ENCODE measurements at places on chromosomes 3 and 15. TPM values are rescaled to one million over a fixed set of nuclear protein-coding genes. Genes with fewer than 3 reads are reported as not detected.
A peak's percentile ranks its signal among the peaks of the same experiment; 100 is the strongest.

The SCAANT1 gene
- not detected for total RNA-seq

GRCh38 chr3:195698647-195699387 lies 22.0 kb upstream of the MUC20 start:
- DNase-seq: peak; percentile 41

DNA sequence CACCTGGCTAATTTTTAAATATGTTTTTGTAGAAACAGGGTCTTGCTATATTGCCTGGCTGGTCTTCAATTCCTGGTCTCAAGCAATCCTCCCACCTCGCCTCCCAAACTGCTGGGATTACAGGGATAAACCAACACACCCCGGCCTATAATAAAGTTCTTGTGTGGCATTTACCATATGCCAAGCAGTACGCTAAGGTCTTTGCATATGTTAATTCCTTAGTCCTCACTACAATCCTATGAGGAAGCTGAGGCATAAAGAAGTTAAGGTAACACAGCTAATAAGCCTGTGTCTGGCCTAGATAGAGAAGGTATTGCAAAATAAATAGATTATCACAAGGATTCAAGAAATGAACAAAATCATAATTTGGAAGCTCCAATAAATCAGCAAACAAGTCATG lies 17.6 kb upstream of the SLC4A7 start:
- DNase-seq: no peak

The FEZF2 gene
- not detected for total RNA-seq

GRCh38 chr3:47580481-47580880 lies 1.8 kb upstream of the CSPG5 start:
- DNase-seq: no peak

GRCh38 chr3:194982472-194982871 lies 288.5 kb downstream of the XXYLT1 start:
- no peak for DNase-seq

GRCh38 chr3:156693166-156693565 lies 18.8 kb downstream of the TIPARP start:
- DNase-seq: peak; percentile 40

GRCh38 chr3:14137004-14137403 lies 12.2 kb downstream of the TMEM43 start:
- DNase-seq: no peak

- no peak for DNase-seq
Observed at GRCh38 chr15:47402829-47403228, 314.5 kb upstream of the SEMA6D start.

DNA sequence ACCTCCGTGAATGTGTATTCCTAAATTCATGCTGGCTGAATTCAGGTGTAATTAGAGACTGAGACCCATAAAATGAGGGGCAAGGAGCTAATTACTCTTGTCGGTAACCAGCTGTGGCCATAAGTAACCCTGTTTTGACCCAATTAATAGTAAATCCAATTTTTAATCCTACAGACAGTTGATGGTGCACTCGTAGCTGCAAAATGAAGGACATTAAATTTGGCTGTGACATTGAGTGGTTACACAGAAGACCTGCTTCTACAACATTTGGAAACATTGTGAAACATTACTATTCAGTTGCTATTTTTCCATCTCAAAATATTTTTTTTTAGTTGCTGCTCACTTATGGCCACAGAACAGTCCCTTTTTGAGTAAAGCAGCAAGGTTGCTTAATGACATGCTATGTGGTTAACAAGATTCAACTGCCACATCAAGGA lies 33.0 kb downstream of the MBNL1 start:
- no peak for DNase-seq

- DNase-seq: peak; percentile 13
Observed at GRCh38 chr15:77659350-77660321, 26.9 kb upstream of the LINGO1 start.

DNA sequence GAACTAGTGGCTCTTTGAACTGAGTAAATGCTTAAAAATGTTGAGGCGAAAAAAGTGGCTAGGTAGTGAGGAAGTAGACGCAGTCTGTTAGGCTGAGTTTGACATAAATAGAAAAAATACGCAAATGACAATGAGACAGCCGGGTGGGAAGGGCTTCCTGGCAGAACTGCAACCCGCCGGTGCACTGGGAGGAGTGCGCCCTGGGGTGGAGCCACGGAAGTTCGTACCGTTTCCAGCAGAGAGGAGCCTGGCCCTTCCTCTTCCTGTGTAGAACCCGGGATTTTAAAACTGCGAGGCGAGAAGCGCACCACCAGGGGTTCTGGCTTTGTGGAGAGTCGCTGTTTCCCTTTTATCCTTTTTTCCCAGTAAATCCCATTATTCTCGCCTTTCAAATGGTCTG lies 602.6 kb downstream of the PYDC2 start:
- DNase-seq: no peak

DNA sequence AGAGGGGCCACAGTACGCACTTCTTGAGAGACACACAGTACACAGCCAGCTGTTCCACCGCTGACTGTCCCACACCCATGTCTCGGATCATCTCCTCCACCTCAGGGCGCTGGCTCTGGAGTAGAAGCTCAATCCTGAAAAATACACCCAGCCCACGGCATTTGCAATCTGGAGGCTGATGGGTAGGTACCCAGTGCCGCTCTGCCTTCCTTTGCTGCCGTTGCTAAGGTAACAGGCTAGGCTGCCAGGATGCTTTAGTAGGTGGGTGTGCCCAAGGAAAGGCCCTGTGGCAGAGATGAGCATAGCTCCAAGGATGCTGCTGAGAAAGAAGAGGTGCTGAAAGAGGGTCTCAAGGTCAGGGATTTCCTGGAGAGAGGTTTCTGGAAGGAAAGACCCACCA lies 14.6 kb downstream of the TRAIP start:
- no peak for DNase-seq

The EXD1 gene
- total RNA-seq: not detected

DNA sequence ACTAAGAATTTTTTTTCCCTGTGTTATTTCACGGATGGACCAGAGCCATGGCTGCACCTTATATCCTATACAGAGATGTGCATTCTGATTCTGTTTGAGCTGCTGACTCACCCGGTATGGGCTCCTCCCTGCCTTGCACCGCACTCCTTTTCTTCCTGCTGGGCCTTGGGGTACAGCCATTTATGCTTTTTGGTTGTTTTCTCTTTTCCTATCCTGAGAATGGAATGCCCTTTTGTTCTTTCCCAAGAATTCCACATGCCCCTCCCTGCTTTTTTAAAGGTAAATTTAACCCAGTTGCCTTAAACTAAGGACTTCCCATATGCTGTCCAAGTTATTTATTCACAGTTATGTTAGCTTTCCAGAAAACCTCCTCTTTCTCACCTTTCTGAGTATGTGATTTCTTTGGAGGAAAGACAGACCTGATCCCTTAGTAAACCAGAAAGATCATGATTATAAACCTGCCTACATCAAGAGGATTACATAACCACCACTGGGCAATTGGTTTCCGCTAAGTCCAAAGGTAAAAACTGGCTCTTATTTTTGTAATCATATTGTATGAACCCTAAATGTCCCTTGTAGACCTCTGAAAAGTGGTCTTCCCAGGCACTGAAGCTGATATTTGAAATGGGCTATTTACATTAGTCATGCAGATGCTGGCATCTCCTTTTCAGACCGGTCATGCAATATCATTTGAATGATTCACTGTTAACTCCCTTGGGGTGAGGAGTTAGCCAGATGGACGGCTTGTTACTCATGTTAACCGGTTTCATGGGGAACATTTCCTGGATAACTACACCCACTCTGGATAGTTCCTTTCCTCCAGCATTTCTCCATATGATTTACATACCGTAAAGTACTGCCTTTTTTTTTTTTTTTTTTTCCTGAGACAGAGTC lies 45.5 kb downstream of the TMOD3 start:
- DNase-seq: peak; percentile 85

DNA sequence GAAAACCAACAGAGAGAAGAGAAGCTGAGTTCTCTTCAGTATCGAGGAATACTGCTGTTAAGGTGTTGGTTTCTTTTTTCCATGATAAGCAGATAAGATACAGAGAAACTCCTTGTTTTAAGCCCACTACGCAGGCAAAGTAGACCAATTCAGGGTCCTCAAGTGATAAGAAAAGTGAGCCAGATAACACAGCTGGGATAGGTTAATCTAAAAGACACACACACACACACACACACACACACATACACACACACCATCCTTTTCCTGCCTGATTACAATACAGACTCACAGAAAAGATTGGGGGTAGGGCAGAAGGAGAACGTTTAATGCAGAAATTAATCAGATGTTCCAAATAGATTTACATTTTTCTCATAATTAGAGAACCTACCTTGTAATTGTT lies 6.5 kb upstream of the PHLDB2 start:
- no peak for DNase-seq

The CFAP91 gene
- total RNA-seq: 0.17 TPM

DNA sequence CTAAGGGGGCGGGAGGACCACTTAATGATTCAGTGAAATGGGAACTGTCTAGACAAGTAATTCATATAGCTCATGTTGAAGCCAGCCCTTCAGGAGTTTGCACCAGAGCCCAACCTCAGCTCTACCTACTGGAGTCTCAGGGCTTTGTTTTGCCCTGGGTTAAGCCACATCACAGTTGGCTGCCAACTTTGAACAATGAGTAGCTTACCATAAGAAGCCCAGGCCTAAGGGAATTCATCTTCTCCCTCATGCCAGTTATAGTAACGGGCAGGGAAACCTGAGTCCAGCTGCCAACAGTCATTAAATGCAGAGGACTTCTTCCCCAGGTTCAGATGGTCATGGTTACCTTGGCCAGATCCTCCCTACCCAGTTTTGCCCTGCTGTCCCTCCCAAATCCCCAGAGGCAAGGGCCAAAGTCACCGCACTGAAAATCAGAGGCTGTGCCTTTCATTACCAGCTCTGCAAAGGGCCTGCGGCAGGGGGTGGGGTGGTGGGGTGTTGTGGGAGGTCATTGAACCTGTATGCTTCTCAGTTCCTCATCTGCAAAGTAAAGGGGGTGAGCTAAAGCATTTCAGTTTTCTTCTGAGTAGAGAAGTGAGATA lies 302.2 kb upstream of the NR2E3 start:
- no peak for DNase-seq

The LRRC34 gene
- 12.0 TPM for total RNA-seq

The USP8 gene
- 34.2 TPM for total RNA-seq

DNA sequence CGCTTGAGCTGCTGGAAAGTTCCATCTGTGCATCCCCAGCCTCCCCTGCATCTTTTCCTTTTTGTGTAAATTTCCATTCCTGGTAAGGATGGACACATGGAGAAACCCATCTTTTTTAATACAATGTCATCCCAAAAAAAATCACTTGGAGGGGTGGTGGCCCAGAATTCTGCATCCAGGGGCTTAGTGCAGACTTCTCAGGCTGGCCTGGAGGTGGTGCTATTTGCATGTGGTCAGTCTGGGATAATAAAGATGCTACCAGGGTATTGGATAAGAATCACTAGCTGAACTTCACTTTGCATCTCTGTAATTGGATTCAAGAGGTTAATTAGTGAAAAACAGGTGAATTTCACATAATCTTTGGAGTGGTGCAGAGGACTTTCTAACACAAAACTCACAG lies 1.8 kb upstream of the ZSCAN2 start:
- peak; percentile 26 for DNase-seq

GRCh38 chr3:138019281-138020069 lies 9.5 kb downstream of the CLDN18 start:
- no peak for DNase-seq

The LCTL gene
- not detected for total RNA-seq

- no peak for DNase-seq
Observed at GRCh38 chr3:72008226-72008996, 223.5 kb upstream of the PROK2 start.

DNA sequence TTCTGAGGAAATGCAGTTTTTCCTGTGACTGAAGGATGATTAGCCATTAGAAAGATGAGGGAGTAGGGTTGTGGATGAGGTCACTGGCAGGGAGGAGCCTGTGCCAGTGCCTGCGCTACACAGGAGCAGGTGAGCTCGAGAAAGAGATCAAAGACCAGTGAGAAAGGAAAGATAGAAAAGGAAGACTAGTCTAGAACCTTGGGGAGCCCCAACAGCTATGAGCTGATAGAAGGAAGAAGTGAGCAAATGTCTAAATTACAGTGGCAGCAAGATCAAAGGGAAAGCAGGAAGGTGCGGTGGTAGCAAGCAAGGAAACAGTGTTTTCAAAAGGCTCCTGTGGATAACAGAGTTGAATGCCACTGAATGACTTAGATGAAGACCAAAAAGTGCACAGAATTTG lies 39.6 kb downstream of the LNP1 start:
- DNase-seq: no peak

GRCh38 chr3:197561926-197562325 lies 6.2 kb upstream of the BDH1 start:
- DNase-seq: no peak

The PTH1R gene
- total RNA-seq: 3.1 TPM

GRCh38 chr15:39598958-39599845 lies 18.3 kb downstream of the THBS1 start:
- no peak for DNase-seq

DNA sequence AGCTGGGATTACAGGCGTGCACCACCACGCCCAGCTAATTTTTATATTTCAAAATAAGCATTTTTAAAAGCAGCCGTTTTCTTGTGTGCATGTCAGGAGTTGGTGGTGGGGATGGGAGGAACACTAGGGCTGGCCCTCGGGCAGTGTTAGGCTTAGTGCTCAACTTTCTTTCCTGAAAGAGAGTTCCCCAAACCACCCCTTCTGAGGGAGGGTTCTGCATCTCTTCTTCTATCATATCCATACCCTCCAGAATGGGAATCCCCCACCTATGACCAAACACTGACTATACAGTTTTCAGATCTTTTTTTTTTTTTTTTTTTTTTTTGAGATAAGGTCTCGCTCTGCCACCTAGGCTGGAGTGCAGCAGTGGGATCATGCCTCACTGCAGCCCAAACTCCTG lies 12.5 kb downstream of the PFKFB4 start:
- DNase-seq: no peak

- DNase-seq: no peak
Observed at GRCh38 chr3:177764377-177764912, 567.2 kb upstream of the TBL1XR1 start.

DNA sequence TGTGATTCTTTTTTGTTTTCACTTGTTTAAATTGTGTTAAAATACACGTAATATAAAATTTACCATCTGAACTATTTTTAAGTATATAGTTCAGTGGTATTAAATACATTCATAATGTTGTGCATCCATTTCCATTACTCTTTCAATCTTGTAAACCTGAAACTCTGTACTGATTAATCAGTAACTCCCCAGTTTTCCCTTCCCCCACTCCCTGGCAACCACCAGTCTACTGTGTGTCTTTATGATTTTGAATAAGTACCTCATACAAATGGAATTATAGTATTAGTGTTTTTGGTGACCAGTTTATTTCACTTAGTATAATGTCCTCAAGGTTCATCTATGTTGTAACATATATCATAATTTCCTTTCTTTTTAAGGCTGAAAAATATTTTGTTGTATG lies 59.3 kb downstream of the GLCE start:
- DNase-seq: no peak

The RTP4 gene
- not detected for total RNA-seq

GRCh38 chr3:182083112-182083511 lies 371.4 kb downstream of the SOX2 start:
- no peak for DNase-seq

The TNIK gene
- 16.6 TPM for total RNA-seq

- DNase-seq: peak; percentile 20
Observed at GRCh38 chr3:36944641-36945270, at the start of gene TRANK1. TSS of gene TRANK1 (minus strand) at chr3:36945054. CDS start at chr3:36944809, 245 bp downstream.

All from Caki2 (cell line).